Glomerular endothelial cell (primary cell): ENCODE measurements at places on chromosomes 4 and X. TPM values are rescaled to one million over a fixed set of nuclear protein-coding genes. Genes with fewer than 3 reads are reported as not detected.

Gene SEPTIN6
- total RNA-seq: 23.6 and 24.4 TPM in 2 replicates

GRCh38 chr4:136106753-136107152 is 1425.5 kb downstream of the PCDH18 start:
- DNase-seq: no peak

Gene PABPC1L2B
- total RNA-seq: not detected in 2 replicates

- no peak for DNase-seq
Observed at GRCh38 chr4:174828845-174829701, at the start of gene GLRA3. Gene GLRA3 (minus strand): TSS chr4:174829247. CDS start chr4:174828811, 436 bp downstream.

- DNase-seq: no peak
Observed at GRCh38 chrX:109889289-109890006, 113.5 kb upstream of the TMEM164 start.

Gene ADH4
- total RNA-seq: not detected in 2 replicates

- DNase-seq: no peak
Observed at GRCh38 chrX:31266203-31267076, 194.6 kb upstream of the FTHL17 start.

- DNase-seq: no peak
Observed at GRCh38 chrX:71632923-71633657, 14.8 kb upstream of the CXCR3 start.

Gene FDCSP
- total RNA-seq: not detected in 2 replicates

- DNase-seq: no peak
Observed at GRCh38 chrX:121802881-121803412, 755.5 kb downstream of the GLUD2 start.

GRCh38 chr4:38865445-38865844 is 2.2 kb upstream of the FAM114A1 start:
- DNase-seq: no peak

GRCh38 chr4:102356562-102357202 is 11.4 kb upstream of the SLC39A8 start:
- no peak for DNase-seq

GRCh38 chr4:38509551-38509950 is 154.4 kb upstream of the KLF3 start:
- DNase-seq: no peak

DNA sequence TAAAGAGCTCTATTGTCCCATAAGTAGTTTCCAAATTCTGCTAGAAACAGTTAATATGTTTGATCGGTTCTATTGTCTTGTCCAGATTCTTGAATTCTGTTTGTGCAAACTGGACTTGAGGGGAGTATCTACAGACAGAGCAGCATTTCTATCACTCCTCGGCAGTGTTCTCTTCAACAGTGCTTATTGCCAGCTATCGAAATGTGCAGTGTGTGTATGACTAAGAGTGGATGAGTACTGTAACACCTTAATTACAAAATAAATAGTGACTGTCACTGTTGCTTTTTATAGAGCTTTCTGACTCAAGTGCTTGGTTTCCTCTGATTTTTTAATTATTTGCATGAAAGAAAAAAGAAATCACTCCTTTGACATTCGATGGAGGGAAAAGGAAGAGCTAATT is 274.6 kb downstream of the RPA4 start:
- DNase-seq: no peak

DNA sequence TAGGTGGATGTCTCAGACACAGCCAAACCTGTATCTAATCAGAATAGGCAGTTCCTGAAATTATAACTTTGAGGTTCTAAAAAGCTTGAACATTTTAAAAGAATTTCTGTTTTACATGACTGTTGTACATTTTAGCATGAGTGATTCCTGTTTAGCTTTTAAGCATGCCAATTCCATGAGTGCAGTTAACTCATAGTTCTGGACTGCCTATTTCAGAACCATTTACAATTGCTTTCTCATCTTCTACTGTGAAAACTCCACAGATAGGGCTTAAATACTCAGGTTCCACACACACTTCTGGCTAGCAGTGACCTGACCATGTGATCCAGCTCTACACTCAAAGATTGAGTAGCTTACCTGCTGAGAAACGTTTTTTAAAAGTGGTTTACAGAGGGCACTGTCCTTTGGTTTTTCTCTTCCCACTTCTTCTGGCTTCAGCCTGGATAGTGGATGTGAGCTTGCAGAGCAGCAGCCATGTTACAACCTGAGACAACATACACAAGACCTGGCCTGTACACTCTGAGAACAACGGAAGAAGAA is 280.8 kb downstream of the ANKRD50 start:
- no peak for DNase-seq

Gene GRPR
- 0.23 TPM in 1 of 2 replicates, not detected in the other for total RNA-seq

Gene CD99L2
- total RNA-seq: 67.2 and 68.0 TPM in 2 replicates

DNA sequence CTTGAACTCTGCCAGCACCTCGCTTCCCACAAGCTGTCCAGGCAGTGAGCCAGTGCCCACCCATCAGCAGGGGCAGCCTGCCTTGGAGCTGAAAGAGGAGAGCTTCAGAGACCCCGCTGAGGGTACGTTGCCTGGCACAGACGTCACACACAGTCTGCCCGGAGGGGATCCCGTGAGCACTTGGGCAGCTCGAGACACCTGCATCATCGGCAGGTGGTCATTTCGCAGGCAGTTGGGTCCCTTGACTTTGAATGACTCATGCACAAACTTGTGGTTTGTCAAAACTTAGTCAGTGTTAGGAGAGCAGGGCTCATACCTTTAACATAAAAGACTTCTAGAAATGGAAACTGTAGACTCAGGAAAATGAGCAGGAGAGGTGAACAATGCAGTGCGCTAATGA is 9.9 kb downstream of the TACC3 start:
- DNase-seq: no peak

GRCh38 chr4:24862073-24862751 is 50.6 kb downstream of the CCDC149 start:
- DNase-seq: no peak

Gene COX18
- 19.1 and 20.1 TPM in 2 replicates for total RNA-seq

GRCh38 chrX:4240541-4241194 is 527.2 kb upstream of the PRKX start:
- no peak for DNase-seq

DNA sequence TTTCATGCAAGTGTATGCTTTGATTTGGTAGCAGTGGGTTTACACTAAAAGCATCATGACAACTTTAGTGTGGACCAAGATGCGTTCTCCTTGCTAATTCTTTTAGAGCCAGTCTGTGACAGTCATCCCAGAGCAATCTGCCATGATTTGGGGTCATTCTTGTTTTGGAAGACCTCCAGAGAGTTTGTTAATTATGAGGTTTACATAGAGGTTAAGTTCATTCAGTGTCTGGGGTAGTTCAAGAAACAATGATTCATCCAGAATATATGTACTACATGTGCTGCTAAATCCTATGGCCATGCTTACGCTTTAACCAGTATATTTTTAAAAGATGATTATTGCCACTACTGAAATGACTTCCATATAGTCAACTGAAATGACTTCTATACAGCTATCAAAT is 328.5 kb upstream of the AGA start:
- DNase-seq: no peak

DNA sequence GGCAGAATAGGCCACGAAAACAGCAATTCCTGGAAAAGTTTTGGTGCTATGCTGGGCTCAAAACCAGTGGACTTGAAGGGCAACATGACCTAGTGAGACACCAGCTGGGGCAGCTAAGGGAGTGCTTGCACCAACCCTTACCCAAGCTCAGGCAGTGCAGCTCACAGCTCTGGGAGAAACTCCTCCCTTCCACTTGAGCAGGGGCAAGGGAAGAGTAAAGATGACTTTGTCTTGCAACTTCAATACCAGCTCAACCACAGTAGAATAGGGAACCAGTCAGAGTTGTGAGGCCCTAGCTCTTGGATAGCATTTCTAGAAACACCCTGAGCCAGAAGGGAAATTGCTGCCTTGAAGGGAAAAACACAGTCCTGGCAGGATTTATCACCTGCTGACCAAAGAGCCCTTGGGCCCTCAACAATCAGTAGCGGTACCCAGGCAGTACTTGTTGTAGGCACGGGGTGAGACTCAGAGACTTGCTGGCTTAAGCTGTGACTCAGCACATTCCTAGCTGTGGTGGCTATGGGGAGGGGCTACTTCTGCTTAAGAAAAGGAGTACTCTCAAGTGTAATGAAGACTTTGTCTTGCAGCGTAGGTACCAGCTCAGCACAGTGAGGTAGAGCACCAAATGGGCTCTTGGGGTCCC is 19.7 kb upstream of the ABCG2 start:
- DNase-seq: no peak

Gene TIMM17B
- 32.7 and 34.2 TPM in 2 replicates for total RNA-seq

GRCh38 chr4:167614866-167615265 is 380.6 kb upstream of the SPOCK3 start:
- DNase-seq: no peak

DNA sequence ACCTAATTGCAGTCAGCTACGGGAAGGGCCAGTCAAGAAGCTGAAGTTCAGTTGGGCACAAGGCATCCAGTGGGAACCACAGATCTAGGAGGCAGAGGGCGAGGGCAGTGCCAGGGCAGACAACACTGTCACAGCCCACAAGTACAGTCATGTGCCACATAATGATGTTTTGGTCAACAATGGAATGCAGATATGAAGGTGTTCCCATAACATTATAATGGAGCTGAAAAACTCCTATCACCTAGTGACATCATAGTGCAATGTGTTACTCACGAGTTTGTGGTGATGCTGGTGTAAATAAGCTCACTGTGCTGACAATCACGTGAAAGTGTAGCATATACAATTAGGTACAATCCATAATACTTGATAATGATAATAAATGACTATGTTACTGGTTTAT is 4.5 kb upstream of the TMEM255A start:
- DNase-seq: no peak

Gene POU4F2
- total RNA-seq: not detected in 2 replicates

DNA sequence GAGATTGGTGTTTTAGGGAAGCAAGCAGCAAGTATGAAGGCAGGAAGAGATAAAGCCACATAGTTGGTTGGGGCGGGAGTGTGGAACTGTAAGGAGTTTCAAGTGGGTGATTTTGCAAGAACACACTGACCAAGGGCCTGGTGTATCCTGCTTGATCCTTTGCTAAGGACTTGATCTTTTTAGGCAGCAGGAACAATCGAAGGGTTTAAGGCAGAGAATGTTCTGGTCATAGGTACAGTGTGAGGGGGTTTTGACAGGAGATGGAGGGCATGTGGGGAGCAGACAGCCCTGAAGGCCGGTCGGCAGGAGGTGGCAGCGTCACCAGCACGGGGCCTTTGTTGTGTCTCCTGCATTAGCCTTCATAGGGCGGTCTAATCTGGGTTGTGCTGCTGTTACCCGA is 54.7 kb downstream of the FAM193A start:
- DNase-seq: no peak

Gene MAGEC1
- not detected in 2 replicates for total RNA-seq

GRCh38 chr4:55161739-55162138 is 36.3 kb upstream of the KDR start:
- DNase-seq: no peak

Gene BMP3
- total RNA-seq: not detected in 2 replicates

GRCh38 chrX:102684772-102685520 is 27.3 kb upstream of the GPRASP2 start:
- DNase-seq: no peak

DNA sequence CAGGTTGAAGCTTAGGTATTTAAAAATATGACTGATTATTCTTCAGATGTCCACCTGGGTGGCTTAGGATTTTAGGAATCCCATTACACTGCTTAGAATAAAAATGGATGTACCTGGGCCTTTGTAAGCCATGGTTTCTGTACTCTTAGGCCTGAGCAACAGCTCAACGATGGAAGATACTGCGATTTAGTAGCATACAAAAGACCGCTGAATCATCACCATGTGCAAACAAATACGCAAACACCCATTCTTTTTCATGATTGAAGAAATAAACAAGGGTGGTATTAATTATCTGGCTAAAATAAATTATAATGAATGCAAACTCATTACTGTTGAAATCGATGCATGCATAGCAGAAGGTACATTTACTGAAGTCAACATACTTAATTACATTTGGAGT is 188.9 kb downstream of the ZNF330 start:
- DNase-seq: no peak

DNA sequence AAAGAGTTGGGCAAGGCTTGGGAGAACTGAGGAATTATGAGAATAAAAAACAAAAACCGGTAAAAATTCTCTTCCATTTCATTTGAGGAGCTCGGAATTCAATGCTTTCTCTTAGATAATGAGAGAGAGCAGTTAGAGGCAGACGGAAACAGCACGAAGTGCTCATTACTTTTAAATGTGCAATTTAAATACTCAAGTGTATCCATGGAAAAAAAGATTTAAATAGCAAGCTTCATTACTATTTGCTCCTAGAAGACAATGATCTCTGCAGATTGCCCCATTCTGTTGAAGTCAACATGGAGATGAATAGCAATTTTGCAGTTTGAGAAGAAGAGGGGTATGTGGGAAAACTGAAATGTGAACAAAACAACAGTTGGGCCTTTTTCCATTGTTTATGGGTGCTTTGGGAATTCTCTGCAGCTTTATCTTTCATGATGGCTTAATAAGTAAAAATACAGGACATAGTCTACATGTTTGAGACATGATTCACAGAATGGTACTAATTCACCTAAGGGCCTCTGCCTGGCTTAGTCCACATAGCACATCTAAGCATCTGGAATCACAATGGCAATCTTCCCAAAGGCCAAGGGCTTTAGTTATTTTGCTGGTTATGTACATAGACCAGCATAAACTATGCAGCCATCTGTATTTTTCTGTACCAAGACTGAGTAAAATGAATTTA is 512.7 kb upstream of the FAT1 start:
- DNase-seq: no peak

Gene CXorf66
- not detected in 2 replicates for total RNA-seq

GRCh38 chrX:68432648-68433047 is 647 bp downstream of the OPHN1 start:
- no peak for DNase-seq

Gene SNCA
- 52.2 and 79.8 TPM in 2 replicates for total RNA-seq

- no peak for DNase-seq
Observed at GRCh38 chr4:54226404-54227255, 2.5 kb upstream of the PDGFRA start.

- DNase-seq: no peak
Observed at GRCh38 chr4:108851366-108851765, 88.5 kb upstream of the ETNPPL start.

- DNase-seq: peak; percentile 78
Observed at GRCh38 chrX:77442728-77443127, 4.5 kb upstream of the FGF16 start.

Gene NOX1
- not detected in 2 replicates for total RNA-seq

- no peak for DNase-seq
Observed at GRCh38 chr4:26420913-26421312, 69.4 kb downstream of the CCKAR start.

DNA sequence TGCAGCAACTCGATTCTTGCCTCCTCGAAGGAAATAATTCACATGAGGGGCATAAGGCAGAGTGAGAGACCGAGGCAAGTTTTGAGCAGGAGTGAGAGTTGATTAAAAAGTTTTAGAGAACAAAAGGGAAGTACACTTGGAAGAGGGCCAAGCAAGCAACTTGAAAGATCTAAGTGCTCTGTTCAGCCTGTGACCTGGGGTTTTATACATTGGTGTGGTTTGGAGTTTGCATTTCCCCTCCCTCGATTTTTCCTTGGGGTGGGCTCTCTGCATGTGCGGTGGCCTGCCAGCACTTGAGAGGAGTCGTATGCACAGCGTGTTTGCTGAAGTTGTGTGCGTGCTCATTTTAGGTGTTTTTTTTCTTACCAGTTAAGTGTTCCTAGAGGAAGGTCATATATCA is 356.4 kb downstream of the KLHL4 start:
- DNase-seq: no peak

GRCh38 chr4:17546678-17547077 is 30.3 kb upstream of the LAP3 start:
- DNase-seq: no peak

Gene SFRP2
- total RNA-seq: not detected in 2 replicates

Gene SPANXB1
- total RNA-seq: not detected in 2 replicates
